ENCODE measurements at places on chromosomes 7 and 10.

GRCh38 chr7:20191391-20191869, 25.8 kb downstream of the MACC1 start:
- no peak for DNase-seq
- no peaks in the 10 kb centered on the region for H3K36me3 ChIP-seq
- H3K27me3 ChIP-seq, result no peaks in the 10 kb centered on the region
- no peak overlapping the region for H3K4me3 ChIP-seq

DNA sequence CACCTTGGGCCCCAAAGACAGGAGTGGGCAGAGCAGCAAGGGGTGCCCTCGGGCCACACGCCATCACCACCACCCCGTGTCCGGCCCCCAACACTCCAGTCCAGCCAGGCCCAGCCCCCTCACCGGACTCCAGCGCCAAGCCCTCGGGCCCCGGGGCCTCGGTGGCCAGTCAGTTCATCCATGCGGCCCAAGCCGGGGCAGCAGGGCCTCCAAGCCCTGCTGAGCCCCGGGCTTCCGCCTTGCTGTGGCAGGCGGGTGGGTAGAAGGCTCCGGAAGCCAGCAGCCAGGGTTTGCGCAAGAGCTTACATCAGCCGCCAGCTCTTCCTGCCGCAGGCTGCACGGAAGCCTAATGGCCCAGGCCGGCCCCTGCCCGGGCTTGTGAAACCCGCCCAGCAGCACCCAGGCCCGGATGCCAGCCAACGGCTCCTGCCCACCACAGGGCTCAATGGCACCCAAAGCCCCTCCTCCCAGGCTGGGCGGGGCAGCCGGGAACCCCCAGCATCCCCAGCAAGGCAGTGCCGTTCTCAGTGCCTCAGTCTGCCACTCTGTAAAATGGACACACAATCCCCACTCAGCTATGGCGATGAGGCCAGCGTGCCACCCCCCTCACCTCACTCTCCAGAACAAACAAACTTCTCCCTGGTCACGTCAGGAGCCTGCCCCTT, 26.5 kb downstream of the TNRC18 start:
- peaks cover 11% of the 10 kb centered on the region for H3K36me3 ChIP-seq
- peaks cover 16% of the 10 kb centered on the region for H3K4me1 ChIP-seq
- H3K27me3 ChIP-seq, result no peaks in the 10 kb centered on the region
- DNase-seq, result peak; percentile 90
- peak overlapping the region; percentile 83 for H3K4me3 ChIP-seq
- peak overlapping the region; percentile 89 for H3K27ac ChIP-seq

DNA sequence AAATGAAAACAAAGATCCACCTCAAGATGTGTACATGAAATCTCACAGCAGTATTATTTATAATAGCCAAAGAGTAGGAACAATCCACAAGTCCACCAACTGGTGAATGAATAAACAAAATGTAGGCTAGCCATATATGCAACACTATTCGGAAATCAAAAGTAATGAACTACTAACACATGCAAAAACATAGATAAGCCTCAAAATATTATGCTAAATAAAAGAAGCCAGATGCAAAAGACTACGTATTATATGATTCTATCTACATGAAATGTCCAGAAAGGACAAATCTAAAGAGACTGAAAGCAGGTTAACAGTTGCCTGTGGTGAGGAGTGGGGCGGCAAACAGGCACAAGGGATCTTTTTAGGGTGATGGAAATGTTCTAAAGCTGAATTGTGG, 48.7 kb upstream of the ANAPC16 start:
- H3K4me3 ChIP-seq, result no peak overlapping the region
- no peak for DNase-seq
- peaks cover 27% of the 10 kb centered on the region for H3K36me3 ChIP-seq
- H3K4me1 ChIP-seq, result peaks cover 33% of the 10 kb centered on the region

- DNase-seq, result no peak
- H3K27me3 ChIP-seq, result no peaks in the 10 kb centered on the region
- no peaks in the 10 kb centered on the region for H3K36me3 ChIP-seq
- no peaks in the 10 kb centered on the region for H3K4me1 ChIP-seq
- H3K4me3 ChIP-seq, result no peak overlapping the region
These were observed 113.5 kb downstream of the AHR start for GRCh38 chr7:17411922-17412321.

DNA sequence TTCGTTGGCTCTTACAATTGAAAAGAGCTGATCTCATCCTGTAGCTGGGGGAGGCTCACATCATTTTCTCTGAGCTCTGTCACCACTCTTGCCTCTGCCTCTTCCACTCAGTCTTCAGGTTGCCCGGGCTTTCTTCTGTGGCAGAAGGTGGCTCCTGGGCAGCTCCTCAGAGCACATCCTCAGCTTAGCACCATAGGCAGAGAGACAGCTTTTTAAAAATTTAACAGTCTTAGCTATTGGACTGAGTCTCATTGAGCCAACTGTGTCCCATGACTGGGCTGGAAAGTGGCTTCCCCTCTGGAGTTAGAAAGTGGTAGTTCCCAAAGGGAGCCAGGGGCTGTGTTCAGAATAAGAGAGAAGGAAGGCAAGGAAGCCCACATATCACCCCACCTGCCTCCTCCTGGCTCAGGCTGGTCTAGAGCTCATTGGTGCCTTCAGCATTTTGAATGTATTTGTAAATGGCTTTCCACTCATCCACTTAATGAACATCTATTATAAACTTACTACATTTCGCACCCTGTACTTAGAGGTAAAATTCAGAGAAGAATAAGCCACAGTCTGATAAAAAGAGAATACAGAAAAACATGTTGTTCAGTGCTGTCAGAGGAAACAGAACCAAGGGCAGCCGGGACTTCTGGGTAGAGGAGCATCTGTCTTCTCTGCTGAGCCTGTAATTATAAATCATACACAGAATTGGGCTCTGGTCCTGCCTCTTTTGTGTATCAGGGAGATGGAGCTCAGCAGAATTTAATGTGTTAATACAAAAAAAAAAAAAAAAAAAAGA, 119.3 kb downstream of the WDFY4 start:
- H3K4me3 ChIP-seq, result no peak overlapping the region
- no peak overlapping the region for H3K27ac ChIP-seq
- DNase-seq, result no peak
- peaks cover 57% of the 10 kb centered on the region for H3K4me1 ChIP-seq
- no peaks in the 10 kb centered on the region for H3K27me3 ChIP-seq

Measured in activated naive CD8-positive, alpha-beta T cell treated with anti-CD3 and anti-CD28 coated beads, Interleukin-2, amount 50 U/mL, for 24 hours (primary cell).